ENCODE measurements at places on chromosomes 5 and 9.

- DNase-seq = no peak
Observed at GRCh38 chr5:10600626-10601245, 36.9 kb downstream of the ANKRD33B start.

DNA sequence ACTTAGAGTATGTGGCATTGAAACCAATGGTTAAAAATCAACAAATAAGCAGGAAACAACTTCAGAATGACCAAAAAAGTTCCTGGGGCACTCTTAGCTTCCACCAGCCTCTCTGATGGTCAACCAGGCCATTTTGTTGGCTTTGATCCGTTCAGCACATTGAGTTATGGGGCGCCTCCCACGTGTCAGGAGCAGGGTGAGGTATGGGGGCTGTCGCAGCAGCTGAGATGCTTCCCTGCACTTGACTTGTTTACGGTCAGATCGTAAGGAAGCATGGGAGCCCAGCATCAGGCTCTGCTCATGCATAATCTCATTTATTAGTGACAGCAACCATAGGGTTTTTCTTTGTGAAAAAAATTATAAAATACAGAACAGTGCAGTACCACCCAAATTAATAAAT is 16.7 kb downstream of the SYK start:
- DNase-seq = no peak

DNA sequence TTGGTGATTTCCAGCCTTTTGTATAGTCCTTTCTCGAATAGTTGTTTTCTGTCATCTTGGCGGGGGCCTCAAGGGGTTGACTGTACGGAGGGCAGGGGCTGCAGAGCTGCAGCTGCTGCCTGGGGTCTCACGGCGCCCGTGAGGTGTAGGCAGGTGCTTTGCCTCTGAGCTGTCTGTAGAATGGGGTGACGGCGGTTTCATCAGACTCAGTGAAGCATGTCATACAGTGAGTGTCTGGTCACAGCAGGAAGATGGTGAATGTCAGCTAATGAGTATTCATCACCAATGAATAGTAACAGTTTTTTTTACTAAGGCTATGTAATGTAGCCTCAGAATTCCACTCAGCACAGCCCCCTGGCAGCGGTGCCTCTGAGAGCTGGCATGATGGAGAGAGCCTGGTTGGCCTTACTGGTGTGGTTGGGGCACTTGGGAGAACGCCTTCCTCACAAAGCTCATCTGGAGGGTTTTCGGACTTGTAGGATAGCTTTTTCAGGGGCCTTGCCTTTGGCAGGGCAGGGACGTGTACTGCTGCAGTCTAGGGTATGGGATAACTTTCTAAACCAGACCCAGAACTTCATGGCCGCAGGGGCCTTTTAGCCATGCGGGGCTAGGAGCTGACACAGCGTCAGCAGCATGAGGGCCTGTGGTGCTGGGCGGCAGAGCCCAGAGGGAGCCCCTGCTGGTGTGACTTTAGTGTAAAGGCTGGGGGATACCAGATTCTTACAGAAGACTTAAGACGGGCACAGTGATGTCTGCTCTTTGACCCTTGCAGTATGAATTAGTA is 15.0 kb downstream of the TENT4A start:
- DNase-seq = no peak

DNA sequence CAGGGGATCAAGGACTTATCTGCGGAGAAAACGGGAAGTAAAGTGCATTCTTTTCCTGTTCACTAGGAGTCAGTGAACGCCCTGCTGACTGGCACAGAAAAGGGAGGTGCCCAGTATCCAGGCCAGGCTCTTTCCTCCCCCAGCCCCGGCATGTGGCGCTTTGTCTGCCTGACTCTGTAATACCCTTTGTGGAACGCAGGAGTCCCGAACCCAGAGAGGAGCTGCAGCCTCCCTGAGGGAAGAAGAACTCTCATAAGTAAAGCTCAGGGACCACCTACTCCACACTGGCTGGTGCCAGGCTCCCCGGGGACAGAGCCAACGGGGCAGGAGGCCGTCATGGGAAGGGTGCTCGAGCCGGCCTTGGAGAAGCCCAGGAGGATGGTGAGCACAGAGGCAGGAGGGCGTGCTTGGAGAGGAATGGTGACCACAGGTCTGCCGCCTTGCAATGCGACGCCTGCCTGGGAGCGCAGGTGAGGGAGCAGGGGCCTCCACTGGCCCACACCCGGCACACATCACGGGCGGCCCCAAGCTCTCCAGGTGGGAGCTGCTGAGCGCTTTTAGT is 31.5 kb downstream of the VAV2 start:
- no peak for DNase-seq

- DNase-seq = no peak
Observed at GRCh38 chr5:178542455-178542854, 47.7 kb downstream of the COL23A1 start.

DNA sequence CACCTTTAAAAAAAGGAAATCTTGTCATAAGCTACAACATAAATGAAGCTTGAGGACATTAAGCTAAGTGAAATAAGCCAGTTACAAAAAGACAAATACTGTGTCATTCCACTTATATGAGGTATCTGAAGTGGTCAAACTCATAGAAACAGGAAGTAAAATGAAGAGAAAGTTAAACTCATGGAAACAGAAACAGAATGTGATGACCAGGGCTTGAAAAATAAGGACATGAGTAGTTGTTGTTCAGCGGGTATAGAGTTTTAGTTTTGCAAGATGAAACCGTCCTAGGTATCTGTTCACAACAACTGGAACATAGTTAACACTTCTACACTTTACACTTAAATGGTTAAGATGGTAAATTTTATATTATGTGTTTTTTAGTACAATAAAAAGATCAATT is 47.8 kb upstream of the SLC1A3 start:
- DNase-seq = no peak

GRCh38 chr5:124231230-124231629 is 515.2 kb downstream of the ZNF608 start:
- no peak for DNase-seq

DNA sequence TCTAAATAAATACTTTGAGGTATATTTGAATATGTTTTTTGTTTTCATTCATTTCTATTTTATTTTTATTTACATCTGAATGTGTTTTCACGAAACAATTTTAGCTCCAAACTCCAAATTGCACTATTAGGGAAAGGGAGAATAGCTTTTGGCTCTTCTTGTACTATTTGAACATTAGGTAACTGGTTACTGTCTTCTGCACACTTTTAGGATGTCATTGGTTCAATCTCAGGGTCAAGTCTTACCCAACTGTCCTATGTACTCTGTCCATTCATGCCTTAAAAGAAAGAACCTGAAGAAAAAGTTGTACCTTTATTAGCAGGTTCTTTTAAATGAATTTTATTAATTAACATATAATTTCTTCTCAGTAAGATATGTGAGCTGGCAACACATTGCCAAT is 51.6 kb downstream of the ITGA1 start:
- DNase-seq = no peak

GRCh38 chr9:95370064-95370463 is 52.6 kb upstream of the FANCC start:
- no peak for DNase-seq

DNA sequence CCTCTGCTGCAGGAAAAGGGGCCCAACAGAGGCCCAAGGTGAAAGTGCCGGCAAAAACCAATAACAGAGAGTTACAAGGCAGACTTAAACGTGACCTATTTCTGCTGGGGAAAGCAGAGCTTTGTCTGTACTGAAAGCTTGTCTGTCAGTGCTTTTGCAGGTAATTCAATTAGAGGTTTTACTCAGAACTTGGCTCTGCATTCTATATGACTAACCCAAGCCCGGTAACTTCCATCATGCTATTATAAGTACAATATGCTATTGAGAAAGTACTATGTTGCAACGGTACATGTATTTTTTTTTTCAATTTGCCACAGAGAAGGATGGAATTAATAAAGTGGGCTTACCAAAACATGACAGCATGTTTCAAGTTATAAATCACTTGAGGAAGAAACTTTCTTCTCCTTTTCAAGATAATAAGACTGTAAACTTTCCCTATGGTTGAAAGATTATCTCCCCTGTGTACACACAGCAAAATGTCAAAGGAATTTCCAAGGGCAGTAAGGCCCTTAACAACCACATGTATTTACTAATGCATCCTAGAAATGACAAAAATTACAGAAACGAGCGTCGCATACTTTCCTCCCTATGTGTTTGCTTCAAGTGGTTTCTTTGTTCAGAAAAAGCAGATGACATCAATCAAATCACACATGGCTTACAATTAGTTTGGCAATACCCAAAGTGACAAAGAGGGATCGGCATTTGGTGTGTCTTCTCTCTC is 282.4 kb downstream of the EFNA5 start:
- DNase-seq = no peak

- no peak for DNase-seq
Observed at GRCh38 chr5:163580516-163580915, 75.1 kb downstream of the MAT2B start.

DNA sequence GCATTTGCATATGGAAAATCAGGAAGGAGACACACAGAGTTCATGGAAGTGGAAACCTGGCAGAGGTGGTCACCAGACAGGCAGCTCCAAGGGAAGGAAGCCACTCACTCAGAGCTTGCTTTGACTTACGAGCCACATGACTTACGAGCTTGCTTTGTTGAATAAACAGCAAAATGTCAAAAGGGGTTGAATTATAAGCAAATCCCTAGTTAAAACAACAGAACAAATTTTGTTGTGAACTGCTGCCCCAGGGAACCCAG is 164.3 kb downstream of the SYK start:
- DNase-seq = no peak

DNA sequence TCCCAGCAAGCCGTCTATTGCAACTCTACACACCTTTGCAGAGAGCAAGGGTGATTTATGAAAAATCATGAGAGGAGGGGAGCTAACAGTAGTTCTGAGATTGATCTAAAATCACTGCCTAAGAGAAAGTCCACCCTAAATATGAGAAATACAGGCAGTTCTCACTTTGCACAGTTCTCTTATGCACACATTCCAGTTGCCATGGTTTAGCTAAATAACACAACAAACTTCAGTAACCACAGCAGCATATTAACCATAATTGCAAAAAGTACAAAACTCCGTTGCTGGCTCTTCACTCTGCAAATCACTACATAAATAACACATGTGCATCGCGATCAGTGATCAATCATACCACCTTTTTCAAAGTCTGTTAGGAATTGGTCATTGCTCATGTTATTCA is 31.1 kb downstream of the PGGT1B start:
- DNase-seq = no peak

DNA sequence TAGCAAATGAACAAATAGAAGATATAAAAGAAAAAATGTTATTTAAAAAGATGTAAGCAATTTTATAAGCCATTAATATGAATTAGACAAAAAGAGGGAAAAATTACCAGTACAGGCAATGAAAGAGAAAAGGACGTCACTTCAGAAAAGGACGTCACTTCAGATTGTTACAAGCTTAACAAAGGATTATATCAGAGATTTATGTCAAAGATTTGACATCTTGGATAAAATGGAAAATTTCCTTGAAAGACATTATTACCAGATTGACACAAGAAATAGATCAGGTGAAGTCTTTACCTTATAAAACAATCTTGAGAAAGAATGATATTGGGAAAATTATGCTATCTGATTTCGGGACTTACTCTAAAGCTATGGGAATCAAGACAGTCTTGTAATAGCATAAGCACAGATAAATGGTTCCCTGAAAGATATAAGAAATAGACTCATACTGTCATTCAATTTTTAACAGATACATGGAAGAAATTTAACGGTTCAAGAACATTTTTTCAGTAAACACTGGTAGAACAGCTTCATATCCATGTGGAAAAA is 625.4 kb upstream of the EDIL3 start:
- no peak for DNase-seq

GRCh38 chr5:159082474-159082873 is 17.2 kb downstream of the EBF1 start:
- no peak for DNase-seq

DNA sequence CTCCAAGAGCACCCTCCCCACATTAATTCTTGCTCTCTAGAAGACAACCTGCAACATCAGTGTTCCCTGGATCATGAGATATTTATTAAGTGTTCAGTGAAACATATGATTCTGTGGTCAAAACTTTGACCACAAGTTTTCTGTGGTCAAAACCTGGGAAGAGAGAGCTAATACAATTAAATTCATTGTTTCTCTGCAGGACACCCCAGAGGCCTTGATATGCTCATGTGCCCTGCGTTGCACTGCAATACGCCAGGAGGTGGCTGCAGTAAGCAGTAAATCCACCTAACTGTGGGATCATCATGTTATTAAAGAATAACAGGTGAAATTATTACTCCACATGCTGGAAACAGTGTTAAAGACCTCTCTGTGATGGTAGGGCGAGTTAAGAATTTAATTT is 109.3 kb upstream of the SPDL1 start:
- DNase-seq = no peak

DNA sequence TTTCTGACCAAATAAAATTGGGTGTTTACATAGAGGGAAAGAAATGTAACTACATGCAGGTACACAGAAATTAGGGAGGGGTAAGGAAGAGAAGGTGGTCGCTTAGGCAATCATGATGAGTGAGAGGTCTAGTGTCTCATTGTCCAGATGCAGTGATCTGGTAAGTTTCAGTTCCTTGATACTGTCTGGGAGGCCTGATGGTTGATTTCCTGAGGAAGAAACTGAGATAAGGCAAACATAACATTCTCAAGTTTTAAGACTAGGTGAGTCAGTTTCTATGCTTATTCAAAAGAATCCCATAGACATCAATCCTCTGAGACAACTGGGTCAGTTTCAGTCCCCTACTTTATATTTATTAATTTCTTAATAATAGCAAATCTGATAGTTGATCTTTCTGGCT is 843.3 kb upstream of the CDH10 start:
- DNase-seq = no peak

- no peak for DNase-seq
Observed at GRCh38 chr9:95793924-95794828, 81.3 kb upstream of the ERCC6L2 start.

GRCh38 chr5:8906303-8906967 is 639.4 kb downstream of the SEMA5A start:
- DNase-seq = no peak

All from activated CD4-positive, CD25-positive, alpha-beta regulatory T cell treated with anti-CD3 and anti-CD28 coated beads, Interleukin-2, amount 50 U/mL, for 16 hours (primary cell).